ENCODE measurements at places on chromosomes 12 and 14. TPM values are rescaled to one million over a fixed set of nuclear protein-coding genes. Genes with fewer than 3 reads are reported as not detected.

GRCh38 chr14:91385697-91386096 lies 31.9 kb downstream of the CCDC88C start:
- no peak for DNase-seq

The KRT79 gene
- total RNA-seq: not detected

DNA sequence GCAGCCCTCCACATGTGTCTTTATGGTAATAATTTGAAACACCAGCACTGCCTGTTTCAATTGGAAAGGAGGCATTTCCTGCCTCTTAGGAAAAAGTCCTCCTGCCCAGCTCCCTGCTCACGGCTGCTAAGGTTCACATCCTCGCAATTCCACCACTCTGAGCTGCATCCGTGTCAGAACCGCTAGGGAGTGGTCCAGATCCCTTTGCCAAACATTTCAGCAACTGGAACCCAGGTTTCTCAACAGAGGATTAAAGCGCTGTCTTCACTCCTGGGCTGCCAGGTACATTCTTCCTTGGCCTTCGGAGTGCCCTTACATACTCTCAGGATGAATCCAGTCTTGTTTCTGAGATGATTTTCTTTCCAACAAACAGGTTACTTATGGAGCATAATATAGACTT lies 23.3 kb downstream of the C14orf132 start:
- DNase-seq: no peak

GRCh38 chr12:106125351-106126095 lies 13.2 kb downstream of the NUAK1 start:
- DNase-seq: no peak

DNA sequence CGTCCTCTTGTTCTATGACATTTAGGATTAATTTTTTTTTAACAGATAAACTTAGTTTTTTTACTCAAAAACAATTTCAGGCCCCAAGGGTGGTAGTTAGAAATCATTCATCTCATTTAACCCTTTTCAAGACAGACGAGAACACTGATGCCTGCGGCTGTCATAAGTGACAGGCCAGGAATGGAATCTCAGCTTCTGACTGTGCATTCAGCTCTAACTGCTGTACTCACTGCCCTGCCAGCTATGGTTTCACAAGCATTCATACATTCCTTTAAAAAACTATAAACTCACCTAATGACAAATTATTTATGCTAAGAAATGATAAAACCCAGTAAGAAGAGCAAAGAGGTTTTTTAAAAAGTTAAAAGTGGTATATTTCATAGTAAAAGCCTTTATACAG lies 8.8 kb downstream of the DENND5B start:
- no peak for DNase-seq

The EIF4B gene
- total RNA-seq: 432 TPM

DNA sequence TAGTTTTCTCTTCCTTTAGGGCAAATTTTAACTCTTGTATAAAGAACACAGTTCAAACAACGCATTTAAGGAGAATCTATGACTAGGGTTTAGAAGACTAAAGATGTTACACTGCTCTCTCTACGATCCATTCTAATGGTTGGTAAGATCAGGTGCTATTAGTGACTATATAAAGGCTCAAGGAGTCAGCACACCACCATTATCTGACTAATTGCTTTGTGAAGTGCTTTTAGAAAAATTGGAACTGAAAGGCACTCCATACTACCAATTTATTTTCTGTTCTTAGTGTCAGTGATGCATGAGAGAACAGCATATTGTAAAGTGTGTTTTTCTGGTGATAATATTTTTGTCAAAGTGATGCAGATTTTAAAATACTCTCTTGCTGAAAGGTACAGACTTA lies 136.8 kb downstream of the SYT1 start:
- no peak for DNase-seq

The NFATC4 gene
- 7.1 TPM for total RNA-seq

GRCh38 chr14:92397150-92397952 lies 74.4 kb downstream of the SLC24A4 start:
- no peak for DNase-seq

DNA sequence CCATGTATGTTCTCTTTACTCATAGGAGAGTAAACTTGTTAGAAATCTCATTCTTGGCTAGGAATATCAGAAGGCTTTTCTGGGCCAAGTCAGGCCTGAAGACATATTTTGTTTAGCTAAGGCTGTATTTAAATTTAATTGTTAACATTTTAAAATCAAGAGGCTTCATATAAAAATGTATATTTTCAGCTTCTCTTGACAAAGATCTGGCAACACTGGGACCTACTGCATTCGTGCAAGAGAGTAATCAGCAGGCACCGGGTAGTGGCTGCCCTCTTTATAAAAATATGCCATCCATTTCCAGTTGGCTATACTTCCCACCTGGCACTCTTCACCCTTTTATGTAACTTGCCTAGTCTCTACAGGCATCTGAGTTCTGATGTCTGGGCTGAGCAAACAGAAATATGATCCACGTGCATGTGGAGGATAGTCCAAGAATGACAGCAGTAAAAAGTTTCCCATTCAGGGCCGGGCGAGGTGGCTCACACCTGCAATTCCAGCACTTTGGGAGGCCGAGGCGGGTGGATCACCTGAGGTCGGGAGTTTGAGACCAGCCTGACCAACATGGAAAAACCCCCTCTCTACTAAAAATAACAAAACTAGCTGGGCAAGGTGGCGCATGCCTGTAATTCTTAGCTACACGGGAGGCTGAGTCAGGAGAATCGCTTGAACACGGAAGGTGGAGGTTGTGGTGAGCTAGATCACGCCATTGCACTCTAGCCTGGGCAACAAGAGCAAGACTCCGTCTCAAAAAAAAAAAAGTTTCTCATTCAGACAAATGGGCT lies 2.0 kb upstream of the SOS2 start:
- no peak for DNase-seq

- no peak for DNase-seq
These were observed 39.4 kb downstream of the FAM222A start for GRCh38 chr12:109753054-109753401.

GRCh38 chr12:106109168-106109910 lies 29.4 kb downstream of the NUAK1 start:
- no peak for DNase-seq

DNA sequence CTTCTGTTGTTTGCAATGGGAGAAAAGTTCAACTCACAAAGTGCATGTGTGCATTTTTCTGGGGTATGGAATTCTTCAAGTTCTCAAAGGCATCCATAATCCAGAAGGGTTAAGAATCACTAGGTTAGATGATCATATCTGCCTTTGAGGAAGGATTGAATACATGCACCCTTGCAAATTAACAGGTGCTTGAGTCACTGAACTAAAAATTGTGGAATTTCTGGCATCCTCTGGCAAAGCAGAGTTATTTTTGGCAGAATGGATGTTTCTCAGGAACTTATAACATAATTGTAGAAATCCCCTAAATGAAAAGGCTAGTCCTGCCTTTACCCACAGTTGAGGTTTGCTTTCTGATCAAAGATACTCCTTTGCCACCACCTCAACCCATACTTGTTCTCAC lies 136.5 kb upstream of the DYRK2 start:
- DNase-seq: no peak

The CELA1 gene
- not detected for total RNA-seq

- DNase-seq: no peak
These were observed 18.3 kb upstream of the GXYLT1 start for GRCh38 chr12:42162965-42163364.

The CARMIL3 gene
- total RNA-seq: 0.67 TPM

DNA sequence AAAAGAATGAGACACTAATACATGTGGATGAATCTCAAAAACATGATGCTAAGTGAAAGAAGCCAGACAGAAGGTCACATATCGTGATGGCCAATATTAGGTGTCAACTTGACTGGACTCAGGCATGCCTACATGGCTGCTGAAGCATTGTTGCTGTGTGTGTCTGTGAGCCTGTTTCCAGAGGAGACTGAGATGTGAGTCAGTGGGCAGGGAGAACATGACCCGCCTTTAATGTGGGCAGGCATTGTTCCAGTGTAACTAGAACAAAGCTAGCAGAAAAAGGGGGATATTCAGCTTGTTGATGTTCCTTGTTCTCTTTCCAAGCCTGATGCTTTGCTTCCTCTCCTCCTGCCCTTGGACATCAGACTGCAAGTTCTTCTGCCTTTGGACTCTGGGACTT lies 47.6 kb downstream of the DCAF5 start:
- DNase-seq: no peak

The BDKRB1 gene
- 0.57 TPM for total RNA-seq

DNA sequence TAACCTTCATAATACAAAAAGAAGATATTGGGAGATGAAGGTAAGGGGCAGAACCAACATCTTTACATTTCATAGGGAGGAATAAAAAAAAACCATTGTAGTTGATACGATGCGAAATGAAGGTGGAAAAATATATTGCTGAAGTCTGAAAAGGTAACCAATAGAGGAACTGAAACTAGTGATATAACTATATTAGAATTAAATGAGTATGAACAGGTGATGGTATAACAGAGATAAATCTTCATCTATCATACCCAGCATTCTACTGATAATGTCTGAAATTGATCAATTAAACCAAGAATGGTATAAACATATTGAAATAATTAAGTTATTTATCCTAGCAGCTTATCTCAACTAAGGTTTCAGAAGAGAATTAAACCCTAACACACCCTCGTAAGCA lies 332.1 kb downstream of the NELL2 start:
- no peak for DNase-seq

The NGB gene
- total RNA-seq: not detected

The NELL2 gene
- total RNA-seq: 0.43 TPM

- DNase-seq: no peak
These were observed 270.5 kb downstream of the BCAT1 start for GRCh38 chr12:24678436-24678835.

DNA sequence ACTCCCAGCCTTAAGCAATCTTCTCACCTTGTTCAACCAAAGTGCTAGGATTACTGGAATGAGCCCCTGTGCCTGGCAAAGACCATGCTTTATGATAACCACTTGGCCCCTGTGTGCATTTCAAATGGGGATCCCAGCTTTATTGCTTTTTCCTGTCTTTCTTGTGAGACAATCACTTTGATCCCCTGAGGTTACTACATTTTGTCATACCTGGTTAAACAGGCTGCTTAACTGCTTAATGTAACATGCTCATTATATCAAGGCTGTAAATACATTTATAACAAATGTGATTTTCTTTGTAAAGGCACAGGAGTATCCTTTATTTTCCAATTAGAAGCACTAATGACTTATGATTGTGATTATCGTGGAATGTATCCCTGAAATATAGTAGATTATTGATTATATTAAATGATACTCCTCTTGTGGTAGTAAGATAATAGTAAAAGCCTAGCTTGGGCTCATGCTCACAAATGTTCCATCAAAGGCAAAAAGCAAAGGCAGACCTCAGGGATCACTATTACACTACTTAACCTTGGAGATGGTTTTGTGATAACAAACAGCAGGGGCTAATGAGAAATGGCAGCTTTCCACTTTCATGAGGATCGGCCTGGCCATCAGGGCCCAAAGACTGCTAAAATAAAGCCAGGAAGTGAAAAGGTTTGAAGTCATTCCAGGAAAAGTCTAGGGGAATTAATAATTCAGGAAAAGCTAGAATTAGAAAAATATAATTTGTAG lies 290.8 kb upstream of the MDGA2 start:
- no peak for DNase-seq

The NUMB gene
- total RNA-seq: 25.1 TPM

DNA sequence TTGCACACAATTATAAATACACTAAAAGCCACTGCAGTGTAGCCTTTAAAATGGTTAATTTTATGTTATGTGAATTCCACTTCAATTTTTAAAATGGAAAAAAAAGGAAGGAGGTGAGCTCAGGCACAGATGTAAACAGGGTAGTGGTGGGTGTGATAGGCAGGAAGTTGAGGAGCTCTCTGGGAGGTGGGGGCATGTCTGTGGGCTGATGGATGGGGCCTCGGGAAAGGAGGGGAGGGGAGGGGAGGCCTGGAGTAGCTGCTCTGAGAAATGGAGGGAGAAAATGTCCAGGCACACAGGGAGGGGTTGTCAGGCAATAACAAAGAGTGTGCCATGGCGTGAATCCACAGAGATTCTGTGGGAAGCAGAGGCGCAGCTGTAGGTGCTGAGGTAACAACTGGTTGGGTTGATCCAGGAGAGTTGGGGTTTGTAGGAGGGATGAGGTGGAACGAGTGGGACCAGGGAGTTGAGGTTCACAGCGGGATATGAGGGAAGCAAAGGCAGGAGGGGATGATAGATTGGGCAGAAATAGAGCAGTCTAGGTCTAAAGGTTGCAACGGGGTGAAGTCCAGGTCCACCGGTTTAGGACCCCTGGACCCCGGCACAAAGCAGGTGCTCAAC lies 57.2 kb downstream of the LTBP2 start:
- no peak for DNase-seq

The OASL gene
- 0.31 TPM for total RNA-seq

The RPS29 gene
- 1,011 TPM for total RNA-seq

The RD3L gene
- total RNA-seq: not detected

DNA sequence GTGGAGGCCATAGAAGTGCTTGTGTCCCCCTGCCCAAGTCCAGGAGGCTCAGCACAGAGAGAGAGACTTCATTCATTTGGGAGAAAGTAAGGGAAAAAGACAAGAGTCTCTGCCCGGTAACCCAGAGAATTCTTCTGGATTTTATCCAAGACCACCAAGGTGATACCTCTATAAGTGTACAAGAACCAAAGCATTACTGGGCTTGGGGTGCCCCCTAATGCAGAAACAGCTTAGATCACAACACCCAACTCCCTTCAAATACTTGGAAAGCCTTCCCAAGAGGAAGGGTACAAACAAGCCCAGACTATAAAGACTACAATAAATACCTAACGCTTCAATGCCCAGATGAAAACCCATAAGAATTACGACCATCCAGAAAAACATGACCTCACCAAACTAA lies 119.7 kb upstream of the PDE3A start:
- no peak for DNase-seq

GRCh38 chr12:52920937-52921336 lies 16.1 kb upstream of the KRT8 start:
- DNase-seq: no peak
